ENCODE measurements at places on chromosomes 4 and X.
A peak's percentile ranks its signal among the peaks of the same experiment; 100 is the strongest.

- no peak for DNase-seq
Measured at GRCh38 chr4:185227713-185228278, 18.4 kb downstream of the SNX25 start.

DNA sequence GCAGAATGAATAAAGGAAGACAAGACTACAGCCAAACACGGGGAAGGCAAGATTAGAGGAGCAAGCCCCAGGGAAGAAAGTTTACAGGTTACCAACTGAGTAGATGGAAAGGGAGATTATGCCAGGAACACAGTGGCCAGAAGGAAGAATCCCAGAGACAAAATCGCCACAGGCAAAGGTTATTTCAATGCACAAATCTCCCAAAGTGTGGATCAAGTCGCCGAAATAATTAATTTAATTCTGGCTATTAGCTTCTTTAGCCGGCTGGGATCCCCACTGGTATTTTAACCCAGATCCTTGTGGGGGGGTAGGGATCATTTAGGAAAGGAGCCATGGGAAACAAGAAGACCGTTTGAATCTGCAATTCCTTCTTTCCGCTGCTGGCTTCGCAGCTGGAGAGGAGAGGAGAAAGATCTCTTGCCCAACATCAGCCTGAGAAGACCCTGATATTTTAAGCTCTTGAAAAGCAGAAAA, 171.0 kb downstream of the DHX15 start:
- no peak for DNase-seq

DNA sequence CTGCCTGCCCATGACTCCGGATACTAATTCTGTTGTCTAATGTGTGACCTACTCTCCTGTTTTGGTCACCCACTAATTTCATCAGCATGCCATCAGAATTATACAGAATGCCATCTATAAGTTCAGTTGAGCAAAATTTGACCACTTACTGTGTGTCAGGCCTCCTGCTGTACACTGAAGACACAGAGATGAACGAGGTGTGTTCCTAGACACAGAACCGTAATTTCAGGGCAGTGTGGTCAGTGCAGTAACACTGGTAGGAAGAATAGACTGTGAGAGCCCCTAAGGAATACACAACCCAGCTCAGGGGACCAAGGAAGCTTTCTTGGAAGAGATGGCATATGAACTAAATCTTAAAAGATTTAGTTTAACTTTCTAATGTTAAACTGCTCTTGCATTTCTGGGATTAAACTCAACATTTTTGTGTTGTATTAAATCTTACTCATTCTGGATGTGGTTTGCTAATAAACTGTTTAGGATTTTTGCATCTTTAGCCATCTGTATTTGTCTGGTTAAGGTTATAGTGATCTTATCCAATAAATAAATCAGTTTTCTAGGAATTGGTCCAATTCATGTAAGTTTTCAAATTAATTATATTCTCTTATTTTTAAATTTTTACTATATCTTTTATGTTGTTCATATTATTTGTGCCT, 34.3 kb downstream of the KANTR start:
- no peak for DNase-seq

GRCh38 chr4:83906561-83906960, 370.7 kb downstream of the GPAT3 start:
- no peak for DNase-seq

- no peak for DNase-seq
Measured at GRCh38 chr4:13539619-13540445, 4.5 kb downstream of the NKX3-2 start.

DNA sequence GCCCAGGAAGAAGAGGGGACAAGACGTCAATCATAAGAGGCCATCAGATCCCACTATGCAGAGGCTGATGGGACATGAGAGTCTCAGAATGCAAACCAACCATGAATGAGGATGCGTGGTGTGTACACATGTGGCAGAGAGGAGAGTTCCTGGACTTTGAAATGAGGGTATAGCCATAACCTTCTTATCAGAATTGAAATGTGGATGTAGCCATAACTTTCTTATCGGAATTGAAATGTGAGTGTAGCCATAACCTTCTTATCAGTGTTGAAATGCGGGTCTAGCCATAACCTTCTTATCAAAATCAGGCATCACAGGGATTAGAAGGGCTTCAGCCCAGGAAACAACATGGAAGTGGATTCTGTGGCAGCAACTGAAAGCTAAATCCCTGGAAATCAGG, 415.5 kb upstream of the FAT1 start:
- DNase-seq, result no peak

DNA sequence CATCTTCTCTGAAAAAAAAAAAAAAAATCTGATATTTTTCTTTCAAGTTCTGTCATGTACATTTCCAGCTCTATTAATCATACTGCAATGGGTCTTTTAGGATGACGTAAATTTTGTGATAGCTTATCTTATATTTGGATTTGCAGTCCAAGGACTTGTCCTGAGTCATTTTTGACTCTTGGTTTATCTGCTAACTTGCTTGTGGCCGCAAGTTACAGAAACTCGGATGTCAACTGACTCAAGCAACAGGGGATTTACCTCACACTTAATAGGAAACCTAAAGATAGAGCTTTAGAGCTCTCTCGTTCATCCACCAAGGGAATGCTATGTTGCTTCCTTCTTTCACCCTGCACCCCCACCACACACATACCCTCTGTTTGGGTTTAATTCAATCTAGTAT, 1433.8 kb upstream of the TENM3 start:
- no peak for DNase-seq

DNA sequence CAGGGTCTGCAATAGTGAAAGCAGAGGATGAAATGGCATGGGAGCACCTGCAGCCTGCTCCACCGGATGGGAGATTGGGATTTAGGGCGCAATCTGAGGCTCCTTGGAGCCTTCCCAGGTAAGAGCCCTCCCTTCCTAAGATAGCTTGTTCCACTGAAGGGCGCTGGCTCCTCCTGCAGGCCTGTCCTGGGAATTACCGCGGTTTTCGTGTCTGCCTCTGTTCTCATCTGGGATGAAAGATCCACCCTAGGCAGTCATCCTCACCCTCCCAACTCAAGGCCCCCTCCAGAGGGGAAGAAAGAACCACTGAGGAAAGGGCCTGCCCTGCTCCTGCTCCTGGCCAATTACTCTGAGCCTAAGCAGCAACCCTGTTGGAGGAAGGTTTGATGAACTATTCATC, 547.5 kb downstream of the SMARCA1 start:
- no peak for DNase-seq

GRCh38 chr4:3196670-3197359, 52.1 kb upstream of the MSANTD1 start:
- DNase-seq, result no peak

- DNase-seq, result no peak
Measured at GRCh38 chr4:112889619-112890527, 159.6 kb upstream of the ANK2 start.

DNA sequence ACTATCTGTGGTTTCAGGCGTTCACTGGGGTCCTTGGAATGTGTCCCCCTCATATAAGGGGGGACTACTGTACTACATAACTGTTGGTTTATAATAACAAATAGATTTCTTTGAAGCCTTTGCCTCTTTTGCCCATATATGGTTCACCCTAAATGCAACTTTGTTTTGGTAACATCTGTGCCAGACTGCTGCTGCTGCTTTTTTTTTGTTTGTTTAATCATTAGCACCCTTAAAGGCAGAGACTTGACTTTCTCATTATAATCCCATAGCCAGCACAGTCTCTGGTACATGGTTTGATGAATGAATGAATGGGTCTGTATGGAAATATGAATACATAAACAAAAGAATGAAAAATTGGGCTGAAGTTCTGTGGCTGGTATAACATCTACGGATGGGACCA, 80.2 kb upstream of the LHFPL1 start:
- no peak for DNase-seq

GRCh38 chrX:7158468-7158990, 10.6 kb upstream of the PUDP start:
- no peak for DNase-seq

DNA sequence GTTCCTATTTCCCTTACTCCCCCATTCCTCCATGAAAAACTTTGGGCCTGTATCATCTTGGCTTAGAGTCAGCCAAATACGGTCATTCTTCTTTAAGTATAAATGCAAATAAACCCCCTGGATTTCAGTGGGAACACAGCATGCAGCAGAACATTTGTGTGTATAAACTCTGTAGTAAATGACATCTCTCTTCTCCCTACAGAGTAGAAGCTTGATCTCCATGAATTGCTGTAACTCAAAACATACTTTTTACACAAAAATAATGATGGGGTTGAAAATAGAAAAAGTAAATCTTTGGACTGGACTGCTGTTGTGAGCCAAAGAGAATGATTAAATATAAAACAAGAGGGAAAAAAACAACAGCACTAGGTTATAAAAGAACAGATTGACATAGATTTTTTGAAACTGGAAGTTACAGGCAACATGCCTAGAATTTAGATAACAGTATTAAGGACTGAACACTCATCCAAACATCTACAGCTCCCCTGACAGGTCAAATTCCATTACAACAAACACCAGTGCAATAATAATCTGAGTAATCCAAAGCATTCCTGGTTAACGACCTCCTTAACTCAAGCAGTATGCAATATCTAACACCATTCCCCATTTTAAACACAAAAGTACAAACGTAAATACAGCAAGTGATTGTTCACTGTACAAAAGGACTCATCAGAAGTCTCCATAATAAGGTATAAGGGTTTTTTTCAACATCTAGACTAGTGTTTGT, 30.7 kb downstream of the TSPAN5 start:
- DNase-seq, result no peak

DNA sequence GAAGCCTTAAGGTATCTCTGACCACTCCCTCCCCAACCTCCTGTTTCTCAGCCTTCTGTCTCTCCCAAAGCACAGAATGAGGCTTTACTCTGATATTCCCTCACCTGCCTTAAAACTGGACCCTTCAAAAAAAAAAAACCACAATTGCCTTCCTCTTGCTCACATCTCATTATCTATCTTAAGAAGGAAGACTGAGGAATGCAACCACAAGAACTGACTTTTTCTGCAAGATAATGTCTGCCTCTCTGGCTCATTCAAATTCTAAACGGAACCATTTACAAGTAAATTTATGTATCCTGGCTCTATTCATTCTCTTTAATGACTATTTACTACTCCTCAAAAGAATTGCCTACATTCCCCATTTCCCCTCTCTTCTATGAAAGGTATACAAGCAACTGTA, 545.5 kb upstream of the HTR2C start:
- DNase-seq, result no peak

- DNase-seq, result no peak
Measured at GRCh38 chr4:128600996-128601871, 208.3 kb upstream of the JADE1 start.

DNA sequence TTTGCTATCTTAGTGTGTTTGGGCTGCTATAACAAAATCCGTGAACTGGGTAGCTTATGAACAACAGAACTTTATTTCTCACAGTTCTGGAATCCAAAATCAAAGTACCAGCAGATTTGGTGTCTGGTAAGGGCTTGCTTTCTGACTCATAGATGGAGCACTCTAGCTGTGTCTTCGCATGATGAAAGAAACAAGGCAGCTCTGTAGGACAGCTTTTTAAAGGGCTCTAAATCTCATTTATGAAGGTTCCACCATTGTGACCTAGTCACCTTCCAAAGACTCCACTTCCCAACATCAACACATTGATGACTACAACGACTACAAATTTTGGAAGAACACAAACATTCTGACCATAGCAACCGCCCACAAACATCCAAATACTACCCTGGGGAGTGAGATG, 158.6 kb upstream of the LCORL start:
- no peak for DNase-seq

- DNase-seq, result no peak
Measured at GRCh38 chr4:102578819-102579218, 77.7 kb downstream of the NFKB1 start.

DNA sequence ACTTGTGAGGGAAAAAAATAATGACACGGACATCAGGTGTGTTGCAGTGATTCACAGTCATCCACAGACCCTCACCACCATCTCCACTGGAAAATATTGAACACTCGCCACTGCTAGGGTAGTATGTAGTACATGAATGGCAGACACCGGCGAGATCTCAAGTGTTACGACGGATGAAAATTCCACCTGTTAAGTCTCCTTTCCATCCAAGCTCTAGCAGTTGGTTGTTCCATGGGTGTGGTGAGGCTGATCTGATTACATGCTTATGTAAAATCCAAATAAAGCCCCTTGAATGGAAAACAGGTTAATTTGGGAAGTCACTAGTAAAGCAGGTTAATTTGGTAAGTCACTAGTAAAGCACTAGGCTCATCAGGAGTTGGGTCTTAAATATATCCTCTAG, 1.1 kb upstream of the ARMCX4 start:
- DNase-seq, result no peak

DNA sequence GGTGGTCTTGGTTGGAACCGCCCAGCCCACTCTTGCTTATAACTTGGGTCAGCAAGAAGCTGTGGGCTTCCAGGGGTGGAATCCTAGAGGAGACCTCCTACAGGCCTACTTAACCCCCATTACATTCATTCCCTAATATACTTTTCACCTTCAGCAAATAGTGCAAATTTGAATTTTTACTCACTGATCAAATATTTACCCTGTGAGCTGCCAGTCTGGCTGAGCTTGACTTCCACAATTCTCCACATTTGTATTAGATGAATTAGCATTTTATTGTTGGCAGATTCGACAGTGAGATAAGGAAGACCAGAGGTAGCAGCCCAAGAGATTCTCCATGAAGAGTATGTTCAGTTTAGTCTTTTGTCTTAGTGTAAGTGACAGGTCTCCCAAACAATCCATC, 199.6 kb downstream of the BCOR start:
- no peak for DNase-seq

DNA sequence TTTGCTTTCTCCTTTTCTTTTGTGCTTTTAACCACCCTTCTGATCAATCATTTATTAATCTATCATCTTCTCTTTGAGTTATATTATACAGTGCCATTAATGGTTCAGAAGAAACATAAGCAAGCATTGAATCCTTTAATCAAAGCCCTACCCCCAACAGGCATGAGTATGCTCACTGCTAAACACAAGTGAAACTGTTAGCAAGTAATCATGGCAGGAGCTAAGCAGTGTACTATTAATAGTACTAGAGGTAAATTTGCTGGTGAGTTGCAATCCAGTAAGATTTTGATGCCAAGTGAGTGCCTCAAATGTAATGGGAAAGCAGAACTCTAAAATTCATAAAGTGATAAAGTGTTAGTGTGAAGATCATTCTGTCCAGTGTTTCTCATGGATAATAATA, 57.2 kb downstream of the FNIP2 start:
- no peak for DNase-seq

GRCh38 chr4:73315091-73315490, 56.5 kb upstream of the ANKRD17 start:
- DNase-seq, result no peak

DNA sequence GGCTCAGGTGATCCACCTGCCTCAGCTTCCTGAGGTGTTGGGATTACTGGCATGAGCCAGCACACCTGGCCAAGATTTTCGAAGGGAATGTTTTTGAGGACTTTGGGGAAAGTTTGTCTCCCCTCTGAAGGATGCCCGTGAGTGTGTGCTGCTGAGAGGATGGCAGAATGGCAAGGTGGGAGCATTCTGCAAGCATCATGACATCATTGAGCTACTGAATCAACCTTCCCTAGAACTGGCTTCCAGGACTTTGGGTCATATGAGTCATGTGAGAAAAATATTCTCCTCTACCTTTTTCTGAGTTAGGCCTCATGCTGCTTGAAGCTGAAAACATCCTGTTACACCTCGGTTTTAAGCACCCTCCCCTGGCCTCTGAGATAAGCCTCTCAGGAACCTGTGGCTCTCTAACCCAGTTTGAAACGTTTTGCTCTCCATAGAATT, 31.0 kb downstream of the TMEM131L start:
- peak; percentile 38 for DNase-seq

- DNase-seq, result peak; percentile 79
Measured at GRCh38 chr4:80202190-80202711, 4.9 kb downstream of the PRDM8 start.

GRCh38 chrX:132488180-132488705, 595 bp downstream of the MBNL3 start:
- no peak for DNase-seq

Data from stimulated activated naive CD4-positive, alpha-beta T cell (primary cell).